ENCODE measurements at places on chromosomes 1 and 21.

DNA sequence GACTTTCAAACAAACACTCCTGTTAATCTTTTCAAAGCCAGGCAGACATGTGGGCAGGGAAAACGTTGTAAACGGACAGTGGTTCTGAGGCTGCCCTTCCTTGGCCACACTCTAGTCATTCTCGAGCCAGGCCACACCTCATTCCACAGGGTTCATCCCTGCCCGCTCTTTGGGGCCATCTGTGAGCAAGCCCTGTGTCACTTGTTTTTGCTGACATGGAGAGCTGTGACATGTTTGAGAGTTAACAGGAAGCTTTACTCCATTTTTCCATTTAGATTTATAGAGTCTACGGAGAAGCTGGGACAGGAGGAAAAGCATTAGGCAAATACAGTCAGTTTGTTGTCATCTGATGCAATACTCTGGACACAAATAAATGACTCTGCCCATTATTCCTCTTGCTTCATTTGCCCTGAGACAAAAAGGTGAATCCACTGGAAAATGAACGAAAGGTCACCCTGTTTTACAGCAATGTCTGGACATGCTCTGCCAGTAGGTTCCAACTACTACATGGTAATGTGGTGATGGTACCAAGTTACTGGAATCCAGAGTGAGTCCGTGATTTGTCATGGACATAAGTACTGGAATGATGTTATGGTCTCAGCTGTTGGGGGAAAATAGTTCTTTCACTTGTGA lies 126.9 kb downstream of the CLIC6 start:
- no peak for DNase-seq

- no peak for DNase-seq
Observed at GRCh38 chr1:85894651-85895050, 186.4 kb upstream of the ZNHIT6 start.

DNA sequence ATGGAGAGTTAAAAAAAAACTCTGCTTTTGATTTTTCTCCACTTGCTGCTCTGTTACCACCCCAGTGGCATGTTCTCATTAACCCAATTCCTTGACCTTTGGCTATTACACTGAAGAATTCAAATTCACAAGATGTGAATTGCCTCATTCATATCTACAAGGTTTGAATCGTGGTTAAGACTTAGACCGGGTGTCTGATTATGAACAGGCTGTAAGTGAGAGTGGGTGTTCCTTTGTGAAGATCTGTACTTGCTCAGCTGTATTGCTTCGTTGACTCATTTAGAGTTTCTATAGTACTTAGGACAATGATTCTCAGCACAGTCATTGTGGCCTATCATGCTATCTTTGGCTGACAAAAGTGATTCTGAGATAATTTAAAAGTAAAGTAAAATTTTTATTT lies 36.4 kb downstream of the DNM3 start:
- no peak for DNase-seq

- DNase-seq, result no peak
Observed at GRCh38 chr1:181396171-181396670, 87.1 kb upstream of the CACNA1E start.
